T-helper 17 cell (primary cell): ENCODE measurements at places on chromosomes 11 and 22. TPM values are rescaled to one million over a fixed set of nuclear protein-coding genes. Genes with fewer than 3 reads are reported as not detected.

GRCh38 chr11:99554232-99554903 lies 533.6 kb downstream of the CNTN5 start:
- DNase-seq = no peak

Gene SGSM1
- total RNA-seq = 0.70 TPM

DNA sequence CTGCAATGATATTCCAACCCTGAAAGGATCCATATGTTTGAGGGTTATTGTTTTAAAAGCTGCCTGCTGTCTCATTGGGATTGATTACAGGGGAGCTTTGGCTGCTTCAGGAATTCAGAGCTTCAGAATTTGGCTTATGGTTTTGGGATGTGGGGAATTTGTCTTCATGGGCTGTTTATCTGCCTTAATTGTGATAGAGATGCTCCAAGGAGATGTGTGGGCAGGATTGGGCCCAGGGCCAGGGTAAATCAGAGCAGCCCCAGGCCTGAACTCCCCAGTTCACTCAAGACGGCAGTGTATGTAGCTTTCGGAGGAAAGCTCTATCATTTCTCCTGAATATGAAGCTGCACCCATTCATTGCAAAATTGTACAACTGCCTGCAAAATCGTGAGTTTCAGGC lies 88.5 kb downstream of the ALX4 start:
- DNase-seq = no peak

GRCh38 chr11:108959105-108959761 lies 294.4 kb downstream of the DDX10 start:
- DNase-seq = no peak
